ENCODE measurements at places on chromosomes 5 and 9. TPM values are rescaled to one million over a fixed set of nuclear protein-coding genes. Genes with fewer than 3 reads are reported as not detected.

- DNase-seq: no peak
Measured at GRCh38 chr9:93477397-93477796, 24.0 kb upstream of the FAM120AOS start.

- DNase-seq: no peak
Measured at GRCh38 chr5:124952566-124952965, 206.1 kb upstream of the ZNF608 start.

DNA sequence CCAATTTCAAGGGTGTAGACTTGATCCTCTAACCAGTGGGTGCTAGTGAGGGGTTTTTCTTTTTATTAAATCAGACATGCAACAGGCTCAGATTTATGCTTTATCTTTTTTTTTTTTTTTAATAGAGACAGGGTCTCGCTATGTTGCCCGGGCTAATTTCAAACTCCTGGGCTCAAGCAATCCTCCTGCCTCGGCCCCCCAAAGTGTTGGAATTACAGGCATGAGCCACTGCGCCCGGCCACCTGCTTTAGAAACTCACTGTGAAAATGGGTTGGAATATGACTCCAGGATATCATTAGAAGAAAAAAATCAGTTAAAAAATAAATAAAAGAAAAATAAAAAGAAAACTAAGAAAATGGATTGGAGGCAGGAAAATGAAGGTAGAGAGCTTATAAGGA, 50.7 kb downstream of the STOM start:
- DNase-seq: no peak

- no peak for DNase-seq
Measured at GRCh38 chr5:151434570-151435237, 12.7 kb upstream of the SLC36A1 start.

GRCh38 chr5:18048449-18048848, 414.2 kb downstream of the TAF11L14 start:
- no peak for DNase-seq

DNA sequence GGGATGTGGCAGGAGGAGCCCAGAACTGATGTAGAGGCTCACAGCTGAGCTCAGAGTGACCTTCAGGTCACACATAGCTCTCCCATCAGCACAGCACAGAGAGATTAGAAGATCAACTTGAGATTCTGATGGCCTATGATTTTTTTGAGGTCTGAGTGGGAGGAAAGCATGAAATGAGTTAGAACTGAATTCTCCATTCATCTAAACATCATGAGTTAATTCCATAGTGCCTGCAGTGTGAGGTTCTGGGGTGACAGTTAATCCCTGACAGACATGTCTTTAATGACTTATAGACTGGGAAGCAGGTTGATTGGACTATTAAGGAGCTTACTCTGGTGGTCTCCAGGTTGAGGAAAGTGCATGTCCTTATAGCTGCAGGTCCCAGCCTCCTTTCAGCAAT, 22.4 kb downstream of the SLC22A5 start:
- DNase-seq: no peak

- no peak for DNase-seq
Measured at GRCh38 chr9:120539951-120540350, 40.0 kb downstream of the CDK5RAP2 start.

- peak; percentile 61 for DNase-seq
Measured at GRCh38 chr5:126872561-126873354, 95.8 kb downstream of the LMNB1 start.

- no peak for DNase-seq
Measured at GRCh38 chr9:35303567-35303966, 141.8 kb downstream of the UNC13B start.

- no peak for DNase-seq
Measured at GRCh38 chr5:171323806-171324632, 15.0 kb downstream of the TLX3 start.

GRCh38 chr5:10752451-10752850, 8.6 kb downstream of the DAP start:
- no peak for DNase-seq

DNA sequence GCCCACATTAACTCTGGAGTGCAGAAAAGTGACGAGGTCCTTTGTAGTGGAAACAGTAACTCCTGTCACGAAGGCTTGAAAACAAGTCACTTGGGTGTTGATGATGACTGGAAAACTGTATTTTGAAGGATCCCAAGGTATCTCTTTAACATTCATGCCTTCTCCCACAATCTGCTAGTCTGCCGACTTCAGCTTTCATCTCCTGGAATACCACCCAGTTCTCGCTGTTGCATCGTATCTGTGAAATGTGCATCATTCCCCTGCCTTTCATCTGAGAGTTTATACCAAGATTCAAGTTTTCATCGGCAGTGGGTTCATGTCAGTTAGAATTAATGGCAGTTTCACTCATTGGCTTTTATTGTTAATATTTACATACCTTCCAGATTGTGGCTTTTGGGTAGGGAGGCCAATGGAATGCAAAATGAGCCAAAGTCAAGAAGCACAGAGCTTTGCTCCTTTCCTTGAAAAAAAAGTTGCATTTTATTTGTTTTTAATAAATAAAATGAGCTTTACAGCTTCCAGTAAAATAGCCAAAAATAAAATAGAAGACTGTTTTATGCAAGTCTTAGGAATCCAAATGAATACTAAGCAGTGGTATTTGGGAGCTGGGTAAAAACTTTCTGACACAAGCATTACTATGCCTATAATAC, 575.2 kb upstream of the WWC1 start:
- DNase-seq: no peak

DNA sequence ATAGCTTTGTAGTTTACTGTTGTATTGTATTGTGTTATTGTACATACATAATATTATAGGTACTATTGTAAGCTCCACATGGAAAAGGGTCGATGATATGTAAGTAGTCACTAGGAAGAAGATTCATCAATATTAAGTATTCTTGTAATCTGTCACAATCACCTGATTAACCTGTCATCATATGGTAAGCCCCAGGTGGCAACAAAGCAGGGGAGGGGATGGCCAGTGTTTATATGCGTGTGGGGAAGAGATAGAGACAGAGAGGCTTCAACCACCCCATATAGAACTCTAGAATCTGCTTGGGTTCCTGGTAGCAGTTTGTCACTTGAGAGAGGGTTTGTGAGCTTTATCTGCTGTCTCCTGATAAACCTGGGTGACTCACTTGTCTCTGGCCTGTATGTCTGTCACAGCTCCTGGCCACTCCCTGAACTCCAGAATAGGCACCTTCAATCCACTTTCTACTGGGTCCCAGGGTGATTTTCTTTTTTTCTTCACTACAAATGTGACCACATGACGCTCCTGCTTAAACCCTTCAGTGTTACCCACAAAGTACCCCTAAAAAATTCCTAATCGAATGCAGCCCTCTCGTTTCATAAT, 48.9 kb upstream of the CPEB4 start:
- DNase-seq: no peak

- DNase-seq: peak; percentile 15
Measured at GRCh38 chr5:26482810-26483375, 555.5 kb downstream of the CDH9 start.

- DNase-seq: no peak
Measured at GRCh38 chr5:102554728-102555127, 55.9 kb upstream of the SLCO6A1 start.

- DNase-seq: no peak
Measured at GRCh38 chr9:68651280-68651893, 53.7 kb upstream of the PIP5K1B start.

GRCh38 chr5:147668385-147668784, 114.1 kb downstream of the JAKMIP2 start:
- DNase-seq: no peak

DNA sequence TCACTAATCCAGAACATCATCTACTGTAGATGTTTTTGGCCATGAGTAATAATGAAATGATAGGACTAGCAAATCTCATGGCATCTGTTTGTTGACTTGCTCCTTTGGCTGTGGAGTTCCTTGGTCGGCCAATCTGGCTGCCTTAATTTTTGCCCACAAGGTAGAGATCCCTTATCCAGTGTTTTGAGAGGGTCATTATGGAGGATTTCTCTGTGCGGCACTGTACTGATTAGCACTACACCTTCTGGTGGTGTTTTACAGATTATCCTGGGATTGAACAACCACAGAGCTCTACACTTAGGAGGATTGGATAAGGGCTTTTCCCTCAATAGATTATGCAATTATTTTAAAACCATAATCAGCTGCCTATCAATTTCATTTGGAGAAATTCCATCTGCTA, 3.2 kb upstream of the ENHO start:
- DNase-seq: no peak

DNA sequence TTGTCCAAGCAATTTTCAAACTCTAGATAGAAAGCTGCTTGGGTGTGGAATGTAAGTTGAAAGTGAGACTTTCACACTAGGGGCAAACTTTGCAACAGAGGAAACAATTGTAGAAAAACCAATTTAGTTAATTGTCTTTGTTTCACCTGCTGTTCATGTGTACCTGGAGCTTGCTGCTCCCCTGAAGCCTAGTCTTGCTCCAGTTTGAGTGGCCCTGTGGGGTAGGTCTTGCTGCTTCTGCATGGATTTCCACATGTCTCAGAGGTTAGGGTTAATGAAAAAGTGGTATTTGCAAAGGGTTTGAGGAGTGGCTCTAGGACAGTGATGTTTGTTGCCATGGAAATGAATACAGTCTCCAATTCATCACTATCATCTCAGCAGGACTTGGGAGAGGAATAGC, 182.2 kb downstream of the FSTL4 start:
- no peak for DNase-seq

GRCh38 chr5:160175438-160176218, 53.7 kb upstream of the FABP6 start:
- DNase-seq: peak; percentile 81

DNA sequence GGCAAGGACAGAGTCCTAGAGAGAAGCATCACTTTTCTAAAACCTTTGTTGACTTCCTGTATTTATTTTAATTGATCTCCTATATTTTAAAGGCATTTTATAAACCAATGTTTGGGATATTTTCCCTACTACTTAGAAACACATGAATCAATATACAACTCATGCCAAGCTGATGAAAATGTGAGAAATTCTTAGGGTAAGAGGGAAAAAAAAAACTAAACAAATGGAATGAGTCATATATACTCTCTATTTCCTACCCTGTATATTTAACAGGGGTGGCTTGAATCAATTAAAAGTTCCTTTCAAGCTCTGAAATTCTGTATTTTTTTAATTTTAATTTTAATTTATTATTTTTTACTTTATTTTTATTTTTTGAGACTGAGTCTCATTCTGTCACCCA, 19.6 kb downstream of the BAAT start:
- DNase-seq: no peak

DNA sequence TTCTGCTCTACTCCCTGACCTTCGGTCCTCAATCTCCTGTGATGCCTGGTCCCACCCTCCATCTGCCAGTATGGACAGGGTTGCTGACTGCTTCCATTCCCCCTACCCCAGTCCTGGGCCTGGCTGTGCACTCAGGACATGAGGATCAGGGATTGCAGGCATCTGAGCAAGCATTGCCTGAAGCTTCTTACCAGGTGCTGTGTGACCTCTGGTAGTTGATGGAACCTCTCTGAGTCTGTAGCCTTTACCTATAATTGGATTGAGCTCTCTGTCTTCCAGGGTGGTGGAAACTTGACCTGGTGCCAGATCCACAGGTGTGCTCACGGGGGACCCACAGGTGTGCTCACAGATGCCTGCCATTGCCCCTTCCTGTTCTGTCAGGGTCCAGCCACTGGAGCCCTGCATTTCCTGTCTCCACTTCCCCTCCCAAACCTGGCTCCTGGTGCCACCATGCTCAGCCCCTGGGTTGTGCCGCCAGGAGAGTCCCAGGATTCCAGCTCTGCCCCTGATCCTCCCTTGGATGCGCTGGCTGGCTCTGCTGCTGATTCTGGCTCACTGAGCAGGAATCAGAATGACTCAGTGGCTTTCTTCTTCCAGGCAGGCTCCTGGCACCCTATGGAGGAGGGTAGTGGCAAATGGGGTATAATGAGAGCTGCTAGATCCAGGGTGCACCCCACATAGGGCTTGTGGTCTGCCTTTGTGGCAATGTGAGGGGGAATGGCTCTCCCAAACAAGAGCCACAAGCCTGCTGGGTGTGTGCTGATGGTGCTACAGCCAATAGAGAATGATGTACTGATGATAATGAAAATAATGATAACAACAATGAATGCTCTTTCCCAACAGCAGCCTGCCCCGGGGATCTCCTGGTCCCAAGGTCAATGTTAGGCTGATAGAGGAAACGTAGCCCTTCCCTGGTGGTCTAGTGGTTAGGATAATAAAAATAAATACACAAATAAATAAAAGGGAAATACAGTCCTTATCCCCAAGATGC, 35.2 kb upstream of the PSD2 start:
- no peak for DNase-seq

DNA sequence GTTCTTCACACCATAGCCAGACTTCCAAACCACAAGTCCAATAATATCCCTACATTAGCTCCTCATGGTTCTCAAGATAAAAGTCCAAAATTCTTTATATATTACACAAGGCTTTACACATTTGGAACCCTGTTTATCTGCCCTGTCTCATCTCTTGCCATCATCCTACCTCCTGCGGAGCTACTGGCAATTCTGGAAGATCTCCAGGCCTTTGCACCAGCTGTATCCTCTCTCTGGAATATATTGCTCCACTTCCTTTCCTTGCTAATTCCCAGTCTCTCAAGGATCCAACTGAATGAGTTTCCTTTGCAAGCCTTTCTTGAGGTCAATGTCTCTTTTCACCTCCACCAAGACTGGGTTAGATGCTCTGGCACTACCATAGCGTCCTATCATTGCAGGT, 41.3 kb upstream of the MIER3 start:
- no peak for DNase-seq

- DNase-seq: no peak
Measured at GRCh38 chr5:12920527-12920926, 1016.3 kb upstream of the CTNND2 start.

DNA sequence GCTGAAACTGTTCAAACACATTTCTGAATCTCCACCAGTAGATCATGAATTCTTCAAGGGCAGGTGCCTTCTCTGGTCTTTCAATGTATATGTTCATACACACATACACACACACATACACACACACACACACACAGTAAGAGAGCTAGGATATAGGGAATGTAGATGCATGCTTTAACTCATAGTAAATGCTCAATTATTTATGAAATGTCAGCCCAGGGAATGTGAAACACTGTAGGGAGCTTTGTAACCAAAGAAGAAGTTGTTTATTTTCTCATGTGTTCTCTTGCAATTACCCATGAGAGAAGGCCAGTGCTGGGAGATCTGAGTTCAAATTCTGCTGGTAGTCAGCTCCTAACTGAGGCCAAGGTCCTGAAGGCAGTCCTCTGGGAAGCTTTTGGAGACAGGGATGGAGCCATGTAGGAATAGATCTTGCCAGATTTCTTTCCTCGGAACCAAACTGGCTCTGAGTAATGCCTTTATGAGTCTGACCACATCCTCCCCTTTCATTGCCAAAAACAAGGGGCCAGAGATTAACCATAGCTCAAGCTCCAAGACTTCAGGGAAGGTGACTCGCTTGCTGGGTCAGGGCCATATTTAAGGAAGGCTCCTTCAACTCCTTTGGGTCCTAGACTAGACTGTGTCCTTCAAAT, 487.0 kb upstream of the TNC start:
- no peak for DNase-seq

Gene GPR21
- total RNA-seq: 20.9 TPM

Gene WDR38
- total RNA-seq: not detected

Gene POMT1
- total RNA-seq: 41.4 TPM

Gene CATSPER3
- total RNA-seq: not detected

Gene PRUNE2
- 12.3 TPM for total RNA-seq

Gene HTR1A
- not detected for total RNA-seq

Gene CAMLG
- total RNA-seq: 31.1 TPM

Gene CCDC192
- total RNA-seq: not detected

Gene TTC39B
- total RNA-seq: 11.8 TPM

Measured in umbilical cord (tissue), 2 donors.